ENCODE measurements at places on chromosomes 1 and 21.

DNA sequence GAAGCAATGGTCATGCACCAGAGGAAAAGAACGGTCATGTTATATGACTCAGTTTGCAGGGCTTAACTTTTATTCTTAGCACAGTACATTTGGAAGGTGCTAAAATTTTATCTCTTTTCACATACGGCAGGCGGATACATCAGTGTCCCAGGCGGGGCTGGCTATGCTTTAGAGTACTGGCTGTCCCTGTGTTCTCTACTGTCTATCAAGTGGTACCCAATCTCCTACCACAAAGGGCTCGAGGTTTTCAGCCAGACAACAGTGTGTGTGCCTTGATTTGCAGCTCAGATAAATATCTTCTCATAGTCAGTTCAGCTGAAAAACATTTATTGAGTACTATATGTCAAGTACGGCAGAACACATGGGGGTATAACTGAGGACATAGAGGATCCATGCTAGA is 65.3 kb downstream of the URB2 start:
- DNase-seq, result no peak

DNA sequence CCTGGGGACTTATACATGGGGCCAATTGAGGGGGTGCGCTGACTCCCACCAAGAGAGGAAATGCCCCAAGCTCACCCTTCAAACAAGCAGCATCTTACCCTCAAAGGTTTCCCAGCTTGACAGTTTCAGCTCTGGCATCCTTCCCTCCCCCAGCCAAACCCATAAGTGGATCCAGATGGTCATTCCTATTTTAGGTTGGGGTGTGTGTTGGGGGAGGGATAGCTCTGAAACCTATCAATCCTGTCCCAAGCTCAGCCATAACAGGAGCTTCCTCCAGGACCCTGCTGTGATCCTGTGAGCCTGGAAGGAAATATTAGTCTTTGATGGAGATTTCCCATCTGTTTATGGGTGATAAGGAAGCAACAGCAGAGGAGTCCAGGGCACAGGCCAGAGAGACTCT is 3.4 kb upstream of the TMEM222 start:
- no peak for DNase-seq

- no peak for DNase-seq
Observed at GRCh38 chr1:229599218-229599954, 26.5 kb downstream of the TAF5L start.

- DNase-seq, result no peak
Observed at GRCh38 chr21:31107176-31107785, 69.0 kb upstream of the KRTAP19-8 start.

DNA sequence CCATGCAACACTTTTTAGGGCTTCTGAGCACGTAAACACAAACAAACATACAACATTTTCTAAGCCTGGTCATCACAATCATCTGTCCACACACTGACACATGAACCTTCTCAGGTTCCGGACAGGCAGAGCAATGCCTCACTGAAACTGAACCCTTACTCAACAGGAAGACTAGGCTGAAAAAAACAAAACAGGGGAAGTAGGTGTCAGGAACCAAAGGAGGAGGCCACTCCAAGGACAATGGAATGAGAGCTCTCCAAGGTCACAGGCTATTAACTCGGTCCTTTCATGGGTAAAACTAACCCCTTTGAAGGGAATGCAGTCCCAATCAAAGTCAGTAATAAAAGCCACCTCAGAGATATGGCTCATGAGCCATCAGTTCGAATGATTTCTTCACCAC is 76.6 kb downstream of the FAM78B start:
- no peak for DNase-seq
